ENCODE measurements at places on chromosomes 4 and X. TPM values are rescaled to one million over a fixed set of nuclear protein-coding genes. Genes with fewer than 3 reads are reported as not detected.

SLC9B1 gene
- total RNA-seq = 0.59 TPM

MAGIX gene
- total RNA-seq = 0.99 TPM

SHISA3 gene
- 0.08 TPM for total RNA-seq

NDNF gene
- 0.19 TPM for total RNA-seq

LPAR4 gene
- not detected for total RNA-seq

ENPEP gene
- total RNA-seq = not detected

ATP1B4 gene
- total RNA-seq = not detected

RFC1 gene
- total RNA-seq = 108 TPM

GLOD5 gene
- total RNA-seq = not detected

C4orf36 gene
- total RNA-seq = 0.44 TPM

GLRB gene
- total RNA-seq = not detected

SLC38A5 gene
- total RNA-seq = 180 TPM

IL2RG gene
- total RNA-seq = 317 TPM

TMSB15C gene
- 3.2 TPM for total RNA-seq

HCCS gene
- 36.4 TPM for total RNA-seq

ANAPC4 gene
- 33.4 TPM for total RNA-seq

FGF5 gene
- not detected for total RNA-seq

MAPK10 gene
- not detected for total RNA-seq

C4orf51 gene
- total RNA-seq = not detected

RBBP7 gene
- 172 TPM for total RNA-seq

PAGE4 gene
- not detected for total RNA-seq

ADGRG4 gene
- total RNA-seq = not detected

KCTD8 gene
- not detected for total RNA-seq

SPANXN4 gene
- not detected for total RNA-seq

ELOVL6 gene
- total RNA-seq = 13.2 TPM

DUX4 gene
- not detected for total RNA-seq

CASK gene
- total RNA-seq = 27.9 TPM

KLF8 gene
- total RNA-seq = 1.0 TPM

ABCB7 gene
- total RNA-seq = 30.8 TPM

DEFB131A gene
- not detected for total RNA-seq

SHOX gene
- not detected for total RNA-seq

NKX6-1 gene
- not detected for total RNA-seq

TCEAL6 gene
- not detected for total RNA-seq

GATA1 gene
- not detected for total RNA-seq

ARHGEF38 gene
- not detected for total RNA-seq

VAMP7 gene
- total RNA-seq = 29.4 TPM

AREG gene
- 0.65 TPM for total RNA-seq

RAI2 gene
- total RNA-seq = 0.71 TPM

CXCL9 gene
- total RNA-seq = 0.48 TPM

SLC25A6 gene
- total RNA-seq = 321 TPM

TMPRSS11A gene
- not detected for total RNA-seq

CTAG1A gene
- not detected for total RNA-seq

ODAPH gene
- total RNA-seq = not detected

PARM1 gene
- 0.04 TPM for total RNA-seq

CYLC1 gene
- not detected for total RNA-seq

KLHL2 gene
- 27.0 TPM for total RNA-seq

SLC25A43 gene
- 10.6 TPM for total RNA-seq

TMEM47 gene
- total RNA-seq = not detected

GC gene
- not detected for total RNA-seq

NDST3 gene
- not detected for total RNA-seq

PRKG2 gene
- not detected for total RNA-seq

HERC5 gene
- total RNA-seq = 5.9 TPM

PAGE2 gene
- not detected for total RNA-seq

OGT gene
- total RNA-seq = 280 TPM

MAGEC3 gene
- not detected for total RNA-seq

CFAP47 gene
- not detected for total RNA-seq

Data from activated CD8-positive, alpha-beta memory T cell treated with anti-CD3 and anti-CD28 coated beads for 36 hours (primary cell).